ENCODE measurements at places on chromosomes 1 and 21.

- no peak for DNase-seq
Measured at GRCh38 chr1:40955266-40955665, 24.2 kb upstream of the CTPS1 start.

DNA sequence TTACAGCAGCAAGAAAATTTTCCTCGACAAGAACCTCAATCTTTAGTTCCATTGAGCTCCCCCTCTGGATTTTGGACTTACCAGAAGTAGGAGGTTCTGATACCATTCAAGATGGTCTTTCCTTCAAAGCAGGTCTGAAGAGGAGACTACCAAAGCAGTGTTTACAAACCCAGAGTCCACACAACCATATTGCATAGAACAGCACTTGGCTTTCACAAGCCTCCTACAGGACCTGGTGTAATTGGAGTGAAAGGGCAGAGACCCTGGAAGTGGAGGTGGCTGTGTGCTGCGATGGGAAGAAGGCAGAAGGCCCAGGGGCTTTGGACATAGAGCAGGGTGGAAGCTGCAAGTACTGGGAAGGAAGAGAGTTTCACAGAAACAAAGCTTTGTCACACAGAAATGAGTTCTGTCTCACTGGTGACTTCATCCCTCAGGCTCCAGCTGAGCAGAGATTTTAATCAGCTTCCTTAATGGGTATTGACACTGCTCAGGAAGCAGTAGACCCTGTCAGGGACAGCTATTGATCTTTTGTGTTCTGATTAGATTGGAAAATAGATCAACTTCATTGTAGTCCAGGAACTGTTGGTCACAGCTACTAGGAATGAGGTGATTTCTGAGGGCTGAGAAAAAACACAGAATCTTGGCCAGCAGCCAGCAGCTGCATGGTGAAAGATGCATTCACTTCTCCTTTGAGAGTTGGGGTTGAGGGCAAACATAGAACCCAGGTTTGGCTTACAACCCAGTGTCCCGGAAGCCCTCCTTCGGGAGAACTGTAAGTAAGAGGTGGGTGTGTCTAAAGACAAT lies 124.0 kb downstream of the SYT2 start:
- no peak for DNase-seq

DNA sequence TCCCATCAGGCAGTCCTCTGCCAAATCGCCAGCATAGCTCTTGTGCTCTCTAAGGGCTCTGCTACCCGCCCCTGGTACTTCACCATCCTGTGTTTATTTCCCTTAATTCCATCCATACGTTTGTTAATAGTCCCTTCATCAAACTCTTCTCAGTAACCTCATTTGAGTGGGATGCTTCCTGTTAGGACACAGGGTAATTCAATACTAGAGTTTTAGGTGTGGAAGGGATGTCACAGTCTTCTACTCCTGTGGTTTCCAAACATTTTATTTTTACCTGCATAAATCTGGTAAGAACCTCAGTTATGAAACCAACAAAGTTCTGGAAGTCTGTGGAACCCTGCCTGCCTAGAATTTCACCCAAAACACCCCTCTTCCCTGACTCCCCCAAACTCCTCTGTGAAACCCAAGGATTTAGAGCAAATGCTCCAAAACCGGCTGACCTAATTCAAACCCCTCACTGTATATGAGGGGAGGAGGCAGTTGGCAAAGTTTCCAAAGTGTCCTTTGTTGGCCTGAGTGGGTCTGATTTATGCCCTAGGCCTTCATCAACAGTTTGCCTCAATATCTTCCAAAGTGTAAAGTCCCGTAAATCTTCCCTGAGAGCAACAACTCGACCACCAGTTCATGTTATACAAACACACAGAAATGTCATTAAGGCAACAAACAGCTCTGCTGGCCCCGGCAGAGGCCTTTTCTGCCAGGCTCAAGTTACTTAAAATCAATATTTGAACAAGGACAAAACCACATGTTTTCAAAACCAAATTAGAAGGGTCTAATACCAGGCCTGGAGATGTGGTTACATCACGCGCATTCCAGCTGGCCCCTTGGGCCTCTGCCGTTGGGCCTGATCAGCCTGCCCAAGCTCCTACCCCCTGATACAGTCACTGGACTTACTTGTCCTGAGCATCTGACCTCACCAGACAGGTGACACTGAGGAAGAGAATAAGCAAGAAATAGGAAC lies 82.4 kb upstream of the FGGY start:
- no peak for DNase-seq

- DNase-seq = no peak
Measured at GRCh38 chr1:156839426-156840109, 19.3 kb downstream of the INSRR start.

DNA sequence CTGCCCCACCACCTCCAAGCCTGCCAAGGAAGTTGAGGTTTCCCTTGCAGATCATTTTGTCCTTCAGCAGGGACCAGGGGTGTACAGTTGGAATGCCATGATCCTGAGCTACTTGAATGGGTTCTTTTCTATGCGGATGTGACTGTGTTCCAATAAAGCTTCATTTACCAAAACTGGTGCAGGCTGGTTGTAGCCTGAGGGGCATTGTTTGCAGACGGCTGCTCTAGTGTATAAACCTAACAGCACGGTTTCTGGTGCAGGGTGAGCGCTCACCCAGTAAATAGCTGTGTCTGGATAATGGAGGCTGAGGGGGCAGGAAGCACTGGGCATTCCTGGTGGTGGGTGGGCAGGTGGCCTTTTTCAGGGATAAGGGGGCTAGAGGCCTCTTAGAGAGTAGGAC lies 72.7 kb upstream of the ACTL8 start:
- DNase-seq = no peak

- DNase-seq = no peak
Measured at GRCh38 chr1:173925306-173926242, 8.4 kb upstream of the SERPINC1 start.

DNA sequence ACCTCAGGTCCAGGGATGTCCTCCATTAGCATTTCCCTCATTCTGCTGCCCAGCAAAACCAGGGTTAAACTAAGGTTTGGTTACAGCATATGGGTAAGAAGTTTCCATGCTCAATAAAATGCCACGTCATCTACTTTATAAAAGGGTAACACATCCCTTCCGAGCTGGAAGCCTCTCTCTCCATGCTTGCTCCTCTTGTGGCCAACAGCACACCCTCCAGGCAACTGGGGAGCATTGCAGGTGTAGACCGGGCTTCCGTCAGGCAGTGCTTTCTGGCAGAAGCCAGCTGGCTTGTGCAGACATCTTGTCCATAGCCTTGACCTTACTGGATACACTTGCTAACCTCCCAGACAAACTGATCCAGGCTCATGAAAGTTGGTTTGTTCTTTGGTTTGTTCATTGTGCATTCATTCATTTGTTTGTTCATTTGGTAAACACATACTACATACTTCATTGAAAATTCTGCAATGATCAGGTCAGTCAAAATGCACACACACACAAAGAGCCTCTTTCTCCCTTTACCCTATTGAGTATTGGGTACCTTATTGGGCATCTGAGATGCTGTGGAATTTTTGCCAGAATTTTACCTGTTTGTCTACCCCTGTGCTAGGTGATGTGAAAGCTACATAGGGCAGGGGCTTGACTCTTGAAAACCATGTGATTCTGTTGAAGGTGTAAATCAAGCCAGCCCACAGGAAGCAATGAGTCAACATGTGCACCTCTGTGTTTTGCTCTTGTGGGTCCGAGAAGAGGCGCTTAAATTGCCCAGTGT lies 422.8 kb downstream of the CAMTA1 start:
- DNase-seq = no peak

DNA sequence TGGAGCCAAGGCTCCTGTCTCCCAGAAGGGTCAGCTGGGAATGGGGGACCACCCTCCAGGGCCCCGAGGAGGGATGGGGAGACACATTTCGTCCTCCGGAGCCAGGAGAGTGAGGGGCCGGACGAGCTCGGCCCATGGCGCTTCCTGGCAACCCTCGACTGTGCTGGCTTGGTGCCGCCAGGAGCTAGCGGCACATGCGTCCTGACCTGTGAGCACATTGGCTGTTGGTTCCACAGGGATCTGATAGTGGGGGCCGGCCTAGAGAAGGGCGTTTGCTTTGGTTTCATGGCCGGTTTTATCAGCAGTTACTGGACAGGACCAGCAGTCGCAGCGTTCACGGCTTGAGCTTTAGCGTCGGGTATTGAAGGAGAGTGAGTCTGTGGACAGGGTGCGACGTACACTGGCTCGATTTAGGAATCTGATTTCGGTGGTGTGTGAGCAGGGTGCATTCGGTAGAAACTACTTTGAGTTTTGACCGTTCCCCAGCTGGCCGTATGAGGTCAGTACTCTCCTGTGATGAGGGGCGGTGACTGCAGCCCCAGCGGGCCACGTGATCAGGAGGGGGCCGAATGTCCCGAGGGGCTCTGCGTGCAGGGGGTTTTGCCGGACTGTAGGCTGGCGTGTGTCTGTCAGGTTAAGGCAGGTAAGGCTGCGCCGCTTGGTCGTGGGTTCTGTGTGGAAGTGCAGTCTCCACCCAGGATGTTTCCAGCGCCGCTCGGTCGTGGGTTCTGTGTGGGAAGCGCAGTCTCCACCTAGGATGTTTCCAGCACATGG lies 18.7 kb downstream of the FAAP20 start:
- no peak for DNase-seq

DNA sequence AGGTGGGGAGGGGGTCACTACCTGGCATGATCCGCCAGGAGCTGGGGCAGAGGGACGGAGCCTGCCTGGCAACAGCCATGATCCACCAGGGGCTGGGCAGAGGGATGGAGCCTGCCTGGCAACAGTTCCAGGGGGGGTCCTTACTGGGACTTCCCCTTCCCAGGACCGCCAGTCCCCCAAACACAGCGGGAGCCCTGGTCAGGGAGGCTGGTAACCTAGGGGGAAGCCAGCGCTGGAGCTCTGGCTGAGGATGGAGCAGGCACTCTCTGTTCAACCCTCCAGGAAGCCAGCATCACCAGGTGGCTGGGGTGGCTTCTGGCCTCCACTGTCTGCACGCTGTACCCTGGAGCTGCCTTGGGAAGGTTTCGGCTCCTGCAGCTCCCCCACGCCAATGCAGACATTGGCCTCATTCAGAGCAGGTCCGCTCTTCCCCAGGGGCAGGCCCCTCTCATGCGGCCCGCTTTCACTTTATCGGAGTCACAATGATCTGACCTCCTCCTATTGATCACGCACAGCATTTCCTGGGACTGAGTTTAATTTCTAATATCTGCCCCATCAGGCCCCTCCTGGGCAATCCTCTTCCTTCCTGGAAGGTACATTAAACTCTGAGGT lies 68.4 kb upstream of the ABCG1 start:
- no peak for DNase-seq

DNA sequence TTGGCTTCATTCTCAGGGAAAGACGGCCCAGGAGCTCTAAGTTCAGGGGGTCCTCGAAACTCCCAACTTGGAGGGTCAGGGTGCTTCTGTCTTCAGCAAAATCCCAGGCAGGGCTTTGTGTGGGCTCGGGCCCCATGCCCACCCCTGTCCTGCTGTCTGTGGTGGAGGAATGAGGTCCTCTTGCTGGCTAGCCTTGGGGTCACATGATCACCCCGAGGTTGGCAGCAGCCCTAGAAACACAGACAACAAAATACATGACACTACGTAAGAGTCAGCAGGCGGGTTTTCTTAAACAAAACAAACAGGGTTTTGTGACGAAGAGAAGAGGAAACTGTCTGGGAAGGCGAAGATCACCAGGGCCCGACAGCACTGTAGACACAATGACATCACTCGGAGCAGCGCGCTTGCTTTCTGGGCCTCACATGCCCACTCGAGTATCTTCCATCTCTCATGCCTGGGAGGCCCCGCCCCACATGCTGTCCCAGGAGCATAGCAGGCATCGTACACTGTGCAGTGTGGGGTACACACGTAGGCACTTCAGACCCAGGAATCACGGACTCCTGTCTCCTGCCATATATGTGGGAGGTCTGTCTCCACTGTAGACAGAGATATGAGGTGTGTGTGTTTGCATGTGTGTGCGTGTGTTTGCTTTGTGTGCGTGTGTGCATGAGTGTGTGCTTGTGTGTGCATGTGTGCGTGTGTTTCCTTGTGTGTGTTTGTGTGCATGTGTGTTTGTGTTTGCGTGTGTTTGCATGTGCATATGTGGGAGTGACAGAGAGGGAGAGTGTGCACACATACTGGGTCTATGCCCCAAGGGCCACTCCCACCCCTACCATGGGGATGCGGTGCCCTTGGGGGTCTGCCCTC lies 94.7 kb downstream of the SIK1 start:
- DNase-seq = no peak

GRCh38 chr1:39183503-39184353 lies 20.8 kb upstream of the MACF1 start:
- peak; percentile 72 for DNase-seq

GRCh38 chr1:151326619-151327222 lies 495 bp downstream of the PI4KB start:
- DNase-seq = peak; percentile 53

DNA sequence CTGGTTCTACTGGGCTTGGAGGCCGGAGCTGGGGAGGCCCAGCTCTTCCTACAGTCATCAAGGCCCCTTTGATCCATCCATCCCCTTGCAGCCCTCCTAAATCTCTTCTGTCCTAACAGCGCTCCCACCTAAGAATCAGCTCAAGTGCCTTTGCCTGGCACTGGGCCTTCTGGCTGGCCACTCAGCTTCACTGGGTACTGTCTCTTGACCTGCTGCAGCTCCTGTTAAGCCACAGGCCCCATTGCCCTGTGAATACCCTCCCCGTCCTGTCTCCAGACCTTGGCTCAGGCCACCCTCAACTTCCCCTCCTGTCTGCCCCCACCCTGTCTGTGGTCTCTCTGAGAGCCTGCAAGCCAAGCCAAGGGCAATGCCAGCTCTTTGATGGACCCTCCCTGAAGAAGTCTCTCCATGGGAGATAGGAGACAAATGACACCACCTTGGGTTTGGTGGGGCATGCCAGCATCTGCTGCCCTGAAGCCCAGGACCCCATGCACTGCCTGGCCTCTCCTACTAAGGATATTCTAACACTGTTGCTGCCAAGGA lies 27.3 kb downstream of the FAM151A start:
- no peak for DNase-seq

DNA sequence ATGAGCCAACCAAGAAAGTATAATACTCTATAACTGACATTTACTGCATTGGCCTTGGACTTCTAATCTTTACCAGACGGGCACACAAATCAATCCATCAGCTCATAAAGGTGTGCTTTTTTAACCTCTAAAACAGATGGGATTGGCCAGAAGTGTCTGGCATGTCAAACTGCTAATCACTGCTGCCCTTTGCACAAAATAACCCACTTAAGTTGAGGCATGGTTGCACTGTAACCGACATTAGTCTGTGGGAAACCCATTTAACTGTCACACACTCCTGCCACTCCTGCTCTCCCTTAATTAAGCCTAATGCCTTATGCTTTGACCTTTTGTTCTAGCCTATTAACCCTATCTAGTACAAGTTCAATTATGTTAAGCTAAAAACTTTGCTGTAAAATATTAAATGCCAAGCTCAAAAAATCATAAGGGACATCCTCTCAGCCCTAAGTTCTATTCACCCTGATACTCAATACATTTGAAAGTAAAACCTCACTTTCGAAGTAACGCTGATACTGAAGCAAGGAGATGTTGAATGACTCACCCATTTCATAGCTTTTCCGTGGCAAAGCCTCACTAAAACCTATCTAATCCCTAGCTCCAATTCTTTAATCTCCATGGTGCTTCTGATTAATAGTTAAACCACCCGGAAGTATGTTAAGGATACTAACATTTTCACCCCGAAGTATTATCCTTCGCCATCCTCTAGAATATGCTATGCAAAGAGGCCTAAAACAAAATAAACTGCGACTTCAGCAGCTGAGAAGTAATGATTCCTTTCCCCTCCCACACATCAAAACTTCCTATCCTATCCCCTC lies 12.9 kb downstream of the NRIP1 start:
- DNase-seq = no peak

- DNase-seq = no peak
Measured at GRCh38 chr1:47951545-47952235, 45.5 kb downstream of the TRABD2B start.

- no peak for DNase-seq
Measured at GRCh38 chr1:55685560-55685959, 470.4 kb upstream of the USP24 start.

Data from CD8-positive, alpha-beta T cell (primary cell).